ENCODE measurements at places on chromosomes 2 and 18. TPM values are rescaled to one million over a fixed set of nuclear protein-coding genes. Genes with fewer than 3 reads are reported as not detected.

GRCh38 chr2:65431421-65432226, 775 bp downstream of the SPRED2 start:
- H3K4me1 ChIP-seq: peaks cover 21% of the 10 kb centered on the region
- peak; percentile 76 for DNase-seq
- H3K27ac ChIP-seq: peak overlapping the region; percentile 88
- H3K36me3 ChIP-seq: no peaks in the 10 kb centered on the region

DNA sequence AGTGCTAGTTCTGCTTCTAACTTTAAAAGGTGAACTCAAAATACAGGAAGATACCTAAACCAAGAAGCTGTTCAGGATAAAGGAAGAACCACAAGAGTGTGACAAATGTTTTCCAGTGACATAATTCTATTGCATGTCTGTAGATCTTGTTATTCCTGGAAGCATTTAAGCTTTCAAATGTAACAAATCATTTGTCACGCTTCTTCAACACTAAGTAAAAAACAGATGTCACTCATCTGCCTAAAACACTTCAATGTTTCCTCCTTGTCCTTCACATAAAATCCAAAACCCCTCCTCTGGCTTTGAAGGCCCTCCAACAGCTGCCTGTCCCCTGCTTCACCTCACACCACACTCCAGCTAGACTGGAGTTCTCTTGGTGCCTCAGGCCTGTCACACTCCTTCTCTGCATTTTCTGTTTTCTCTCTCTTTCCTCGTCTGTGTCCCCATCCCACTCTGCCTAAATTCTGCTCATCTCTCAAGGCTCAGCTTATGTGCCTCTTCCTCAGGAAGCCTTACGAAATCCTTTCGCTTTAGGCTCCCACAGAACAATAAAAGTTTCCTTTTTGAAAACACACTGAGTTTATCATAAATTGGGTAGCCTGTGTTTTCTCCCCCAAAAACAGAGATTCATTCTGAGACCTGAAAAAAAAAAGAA, 6.4 kb upstream of the CLEC4F start:
- H3K4me3 ChIP-seq: no peak overlapping the region
- no peak for DNase-seq
- H3K36me3 ChIP-seq: no peaks in the 10 kb centered on the region
- no peaks in the 10 kb centered on the region for H3K27me3 ChIP-seq

Gene FAM237A
- not detected for total RNA-seq

DNA sequence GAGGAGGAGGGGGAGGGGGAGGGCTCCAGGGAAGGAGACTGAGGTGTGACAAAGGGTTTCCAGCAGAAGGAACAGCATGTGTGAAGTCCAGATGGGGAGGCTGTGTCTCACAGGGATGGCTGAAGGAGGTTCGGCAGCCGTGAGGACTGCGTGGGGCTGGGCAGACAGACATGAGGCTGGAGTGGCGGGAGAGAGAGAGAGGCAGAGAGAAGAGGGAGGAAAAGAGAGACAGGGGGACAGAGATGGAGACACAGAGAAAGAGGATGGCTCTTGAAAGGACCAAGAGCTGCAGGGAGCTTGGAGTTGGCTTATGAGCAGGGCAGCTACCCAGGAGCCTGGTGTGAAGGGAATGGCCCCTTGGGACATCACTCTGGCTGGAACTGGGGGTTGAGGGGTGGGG, 138.9 kb upstream of the ASB18 start:
- H3K4me3 ChIP-seq: no peak overlapping the region
- H3K36me3 ChIP-seq: no peaks in the 10 kb centered on the region
- H3K4me1 ChIP-seq: no peaks in the 10 kb centered on the region
- no peak for DNase-seq
- no peaks in the 10 kb centered on the region for H3K27me3 ChIP-seq

DNA sequence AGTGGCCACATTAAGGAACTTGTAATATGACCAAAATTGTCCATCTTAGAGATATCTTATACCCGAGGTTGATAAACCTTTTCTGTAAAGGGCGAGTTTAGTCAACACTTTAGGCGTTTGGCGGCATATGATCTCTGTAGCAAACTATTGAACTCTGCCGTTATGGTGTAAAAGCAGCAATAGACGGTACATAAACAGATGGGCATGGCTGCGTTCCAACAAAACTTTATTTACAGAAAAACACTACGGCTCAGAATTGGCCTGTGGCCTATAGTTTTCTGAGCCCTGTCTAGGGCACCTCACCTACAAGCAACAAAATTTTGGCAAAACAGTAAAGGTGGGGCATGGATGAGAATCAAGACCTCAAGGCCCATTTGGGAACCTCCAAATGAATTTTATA, 121.9 kb upstream of the HAAO start:
- DNase-seq: no peak
- H3K4me1 ChIP-seq: peaks cover 18% of the 10 kb centered on the region
- no peaks in the 10 kb centered on the region for H3K27me3 ChIP-seq
- no peak overlapping the region for H3K4me3 ChIP-seq
- no peak overlapping the region for H3K27ac ChIP-seq
- no peaks in the 10 kb centered on the region for H3K36me3 ChIP-seq

GRCh38 chr18:80106482-80107051, 2.5 kb upstream of the ADNP2 start:
- peaks cover 16% of the 10 kb centered on the region for H3K4me1 ChIP-seq
- no peak for DNase-seq
- H3K4me3 ChIP-seq: no peak overlapping the region

Gene GALNT3
- total RNA-seq: 25.8 TPM

DNA sequence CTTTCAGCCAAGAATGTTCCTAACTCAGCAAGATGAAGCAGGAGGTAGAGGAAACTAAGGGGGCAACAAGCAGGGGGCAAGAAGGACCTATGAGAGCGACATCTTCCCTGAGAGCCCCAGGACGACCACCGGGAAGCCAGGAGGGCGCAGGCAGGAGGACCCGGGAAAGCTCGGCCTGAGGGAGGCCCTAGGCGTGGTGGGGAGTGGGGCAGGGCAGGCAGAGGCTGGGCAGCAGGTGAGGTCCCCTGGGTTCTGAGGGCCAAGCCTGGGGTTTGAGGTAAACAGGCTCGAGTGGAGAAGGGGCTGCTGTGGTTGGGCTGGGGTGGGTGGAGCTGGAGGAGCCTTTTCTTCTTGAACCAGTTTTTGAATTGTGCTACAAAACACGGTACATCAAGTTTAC, 1.3 kb upstream of the ALPI start:
- no peak overlapping the region for H3K4me3 ChIP-seq
- H3K27me3 ChIP-seq: peaks cover 20% of the 10 kb centered on the region
- no peak overlapping the region for H3K27ac ChIP-seq
- no peak for DNase-seq

Gene COL4A4
- total RNA-seq: 36.1 TPM

- H3K4me1 ChIP-seq: no peaks in the 10 kb centered on the region
- DNase-seq: no peak
- H3K36me3 ChIP-seq: no peaks in the 10 kb centered on the region
These were observed 148.4 kb upstream of the ACVR2A start for GRCh38 chr2:147696426-147696825.

Measured in upper lobe of right lung (tissue), 1 donor.